Endothelial cell (in vitro differentiated cells): ENCODE measurements at places on chromosomes 7 and 10. TPM values are rescaled to one million over a fixed set of nuclear protein-coding genes. Genes with fewer than 3 reads are reported as not detected.

GRCh38 chr7:91327346-91327745, 63.1 kb downstream of the FZD1 start:
- DNase-seq = no peak
- H3K36me3 ChIP-seq = no peaks in the 10 kb centered on the region
- no peak overlapping the region for H3K27ac ChIP-seq
- no peak overlapping the region for H3K4me3 ChIP-seq
- H3K27me3 ChIP-seq = peaks cover 4% of the 10 kb centered on the region

MICU1 gene
- 39.9 TPM for total RNA-seq

DNA sequence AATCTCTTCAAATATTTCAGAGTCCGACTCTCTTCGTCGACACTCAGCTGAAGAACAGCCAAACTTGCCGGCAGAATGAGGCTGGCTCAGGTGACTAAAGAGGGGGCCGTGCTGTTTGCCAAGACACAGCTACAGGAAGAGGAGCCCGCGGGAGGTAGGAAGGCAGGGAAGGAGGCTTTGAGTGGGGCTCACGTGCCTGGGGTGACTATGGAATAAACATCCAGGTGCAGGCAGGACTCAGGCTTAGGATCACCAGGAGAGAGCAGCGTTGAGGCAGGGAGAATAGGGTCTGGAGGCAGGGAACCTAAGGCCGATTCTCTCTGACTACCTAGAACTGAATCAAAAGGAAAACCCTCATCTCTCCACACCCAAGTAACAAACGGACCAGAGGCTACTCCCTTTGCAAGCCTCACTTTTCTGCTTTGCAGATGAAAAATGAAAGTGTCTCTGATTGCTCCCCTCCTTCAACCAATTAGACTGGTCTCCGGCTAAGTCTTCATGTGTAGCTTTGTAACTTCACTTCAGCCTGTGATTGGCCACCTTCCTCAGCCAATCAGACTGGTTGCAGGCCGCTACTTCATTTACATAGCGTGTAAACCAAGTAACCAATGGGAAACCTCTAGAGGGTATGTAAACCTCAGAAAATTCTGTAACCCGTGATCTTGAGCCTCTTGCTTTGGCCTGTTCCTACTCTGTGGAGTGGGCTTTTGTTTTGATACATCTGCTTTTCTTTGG, 19.7 kb upstream of the BNIP3 start:
- no peak for DNase-seq
- no peaks in the 10 kb centered on the region for H3K36me3 ChIP-seq
- H3K4me3 ChIP-seq = no peak overlapping the region
- H3K27ac ChIP-seq = no peak overlapping the region

- no peak overlapping the region for H3K27ac ChIP-seq
- no peaks in the 10 kb centered on the region for H3K27me3 ChIP-seq
- DNase-seq = no peak
- H3K4me1 ChIP-seq = no peaks in the 10 kb centered on the region
- H3K36me3 ChIP-seq = no peaks in the 10 kb centered on the region
Observed at GRCh38 chr10:35705671-35706070, 63.6 kb upstream of the FZD8 start.

- DNase-seq = no peak
- no peak overlapping the region for H3K4me3 ChIP-seq
- H3K27me3 ChIP-seq = peaks cover 1% of the 10 kb centered on the region
- H3K27ac ChIP-seq = no peak overlapping the region
- no peaks in the 10 kb centered on the region for H3K36me3 ChIP-seq
Observed at GRCh38 chr7:141436139-141436538, 115.1 kb upstream of the AGK start.

GRCh38 chr10:20698837-20699236, 198.3 kb downstream of the NEBL start:
- H3K27me3 ChIP-seq = no peaks in the 10 kb centered on the region
- H3K4me1 ChIP-seq = peaks cover 2% of the 10 kb centered on the region

GRCh38 chr7:81333536-81333935, 414.7 kb upstream of the SEMA3C start:
- peaks cover 1% of the 10 kb centered on the region for H3K27me3 ChIP-seq
- no peaks in the 10 kb centered on the region for H3K36me3 ChIP-seq
- H3K27ac ChIP-seq = no peak overlapping the region
- no peak for DNase-seq
- H3K4me3 ChIP-seq = no peak overlapping the region

AMPH gene
- 1.6 TPM for total RNA-seq

DNA sequence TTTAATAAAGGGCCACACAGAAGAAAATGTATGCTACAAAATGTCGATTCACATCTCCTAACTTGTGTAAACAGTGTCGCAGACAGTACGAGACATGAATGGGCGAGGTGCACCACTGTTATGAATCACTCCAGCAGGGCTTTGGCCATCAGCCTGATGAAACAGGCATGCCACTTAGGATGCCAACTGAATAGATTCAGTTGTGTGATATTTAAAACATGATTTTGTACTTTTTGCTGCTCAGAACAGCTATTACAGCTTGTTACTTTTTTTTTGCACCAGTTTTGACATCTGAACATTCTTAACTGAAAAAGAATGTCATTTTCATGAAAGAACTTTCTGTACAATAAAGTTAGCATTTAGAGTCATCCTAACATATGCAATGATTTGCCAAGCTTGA, 138.1 kb downstream of the VTI1A start:
- H3K27me3 ChIP-seq = peaks cover 1% of the 10 kb centered on the region
- H3K4me1 ChIP-seq = peaks cover 8% of the 10 kb centered on the region
- H3K36me3 ChIP-seq = no peaks in the 10 kb centered on the region
- H3K27ac ChIP-seq = no peak overlapping the region
- DNase-seq = no peak

PARP12 gene
- total RNA-seq = 14.5 TPM

DNA sequence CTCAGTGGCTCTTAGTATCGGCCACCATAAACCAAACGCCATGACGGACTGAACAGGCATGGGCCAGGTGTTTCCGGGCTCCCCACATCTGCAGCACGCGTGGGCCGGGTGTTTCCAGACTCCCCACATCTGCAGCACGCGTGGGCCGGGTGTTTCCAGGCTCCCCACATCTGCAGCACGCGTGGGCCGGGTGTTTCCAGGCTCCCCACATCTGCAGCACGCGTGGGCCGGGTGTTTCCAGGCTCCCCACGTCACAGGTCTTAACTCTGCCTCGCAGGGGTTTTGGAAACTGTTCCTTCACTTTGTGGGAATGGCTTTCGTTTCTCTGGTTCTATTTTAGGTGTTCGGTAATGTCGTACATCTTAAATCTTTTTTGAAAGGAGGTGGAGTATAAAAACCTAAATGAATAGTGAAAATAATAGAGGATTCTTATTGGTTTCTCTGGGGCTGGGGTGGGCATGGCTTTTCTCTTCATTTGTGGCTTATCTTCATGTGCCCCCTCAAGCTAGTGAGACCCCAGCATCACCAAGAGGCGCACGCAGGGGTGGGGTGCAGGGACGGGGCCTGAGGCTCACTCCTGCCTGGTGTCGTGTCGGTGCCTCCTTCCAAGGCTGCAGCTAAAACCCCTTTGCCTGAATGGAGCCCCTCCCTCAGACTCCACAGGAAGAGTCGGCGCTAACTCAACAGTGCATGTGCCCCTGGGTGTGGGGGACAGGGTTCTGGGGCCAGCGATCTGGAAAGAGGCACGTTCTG, 126.3 kb downstream of the WDR37 start:
- H3K4me1 ChIP-seq = peaks cover 8% of the 10 kb centered on the region
- H3K36me3 ChIP-seq = peaks cover 2% of the 10 kb centered on the region
- no peak overlapping the region for H3K4me3 ChIP-seq
- H3K27me3 ChIP-seq = no peaks in the 10 kb centered on the region
- DNase-seq = no peak
- H3K27ac ChIP-seq = no peak overlapping the region

- H3K4me3 ChIP-seq = no peak overlapping the region
- no peaks in the 10 kb centered on the region for H3K36me3 ChIP-seq
- H3K27me3 ChIP-seq = peaks cover 2% of the 10 kb centered on the region
- no peak overlapping the region for H3K27ac ChIP-seq
- no peak for DNase-seq
Observed at GRCh38 chr7:43550427-43550826, 32.5 kb upstream of the STK17A start.
